SW 1271 (cell line): ENCODE measurements at places on chromosomes 6 and 20.

DNA sequence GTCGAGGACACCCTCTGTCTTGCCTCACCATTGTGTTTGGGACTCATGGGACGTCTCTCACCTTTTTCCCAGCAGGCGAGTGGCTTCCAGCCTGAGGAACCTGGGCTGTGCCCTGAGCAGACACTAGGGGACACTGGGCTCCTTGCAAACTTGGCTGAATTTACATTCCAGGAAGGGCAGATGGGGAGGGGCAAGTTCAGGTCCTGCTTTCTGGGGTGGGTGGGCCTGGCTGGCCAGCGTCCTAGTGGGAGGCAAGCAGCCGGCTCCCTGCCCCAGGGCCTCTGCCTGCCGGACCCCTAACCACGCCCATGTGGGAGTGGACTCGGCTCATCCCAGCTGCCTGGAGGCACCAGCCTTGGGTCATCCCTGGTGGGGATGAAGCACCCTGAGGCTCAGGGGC, 48.2 kb upstream of the MLN start:
- DNase-seq = peak; percentile 20

GRCh38 chr6:6905961-6906518, 201.7 kb upstream of the RREB1 start:
- no peak for DNase-seq

- no peak for DNase-seq
Observed at GRCh38 chr20:57473246-57474048, 51.5 kb downstream of the CTCFL start.

DNA sequence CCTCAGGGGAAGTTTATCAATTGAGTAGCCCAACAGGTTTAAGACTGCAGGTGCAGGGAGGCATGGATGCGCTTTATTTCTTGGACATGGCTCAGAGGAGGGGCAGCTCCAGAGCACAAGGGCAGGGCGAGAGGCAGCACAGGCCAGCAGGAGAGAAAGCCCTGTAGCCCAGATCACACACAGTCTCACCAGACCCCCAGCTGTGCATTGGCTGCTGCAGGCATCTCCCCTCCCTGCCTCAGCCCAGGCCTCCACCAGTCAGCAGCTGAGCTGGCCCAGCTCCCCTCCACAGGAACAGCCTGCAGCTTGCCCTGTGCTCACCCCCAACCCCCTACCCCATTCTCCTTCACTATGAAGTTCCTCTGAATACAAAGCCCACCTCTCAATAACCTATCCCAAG, 24.7 kb downstream of the MRPL14 start:
- DNase-seq = no peak

DNA sequence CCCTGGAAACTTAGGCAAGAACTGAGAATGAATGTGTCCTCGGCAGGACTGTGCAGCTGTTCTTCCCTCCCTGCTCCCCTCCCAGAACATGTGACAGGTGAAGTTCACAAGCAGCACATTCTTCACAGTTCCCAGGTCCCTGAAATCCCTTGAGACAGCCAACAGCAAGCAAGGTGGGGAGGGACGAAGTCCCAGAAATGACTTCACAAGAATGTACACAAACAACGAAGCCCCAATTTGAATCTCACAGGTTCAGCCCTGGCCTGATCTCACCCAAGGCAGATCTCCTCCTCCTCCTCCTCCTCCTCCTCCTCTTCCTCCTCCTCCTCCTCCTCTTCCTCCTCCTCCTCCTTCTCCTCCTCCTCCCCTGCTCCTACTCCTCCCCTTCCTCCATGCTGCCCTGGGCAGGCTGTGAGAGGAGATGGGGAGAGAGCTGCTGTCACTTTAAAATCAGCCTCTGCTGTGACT, 32.4 kb downstream of the WRNIP1 start:
- no peak for DNase-seq

- DNase-seq = no peak
Observed at GRCh38 chr6:46985943-46986342, 56.2 kb downstream of the ADGRF1 start.

DNA sequence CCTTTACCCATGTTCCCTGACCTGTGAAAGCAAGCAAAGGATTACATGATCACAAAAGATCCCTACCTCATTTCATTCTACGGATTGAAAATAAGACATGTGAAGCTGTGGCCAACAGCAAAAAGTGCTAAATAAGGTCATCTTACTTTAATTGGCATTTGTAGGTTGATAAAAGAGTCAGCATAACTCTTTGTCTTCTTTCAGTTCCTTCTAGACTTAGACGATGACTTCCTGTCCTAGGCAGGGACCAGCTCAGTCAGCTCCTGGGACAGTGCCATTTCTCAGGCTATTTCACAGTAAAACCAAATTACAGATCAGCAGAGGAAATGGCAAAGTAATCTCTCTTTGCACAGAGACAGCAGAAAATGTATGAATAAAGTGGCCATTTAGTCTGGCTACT, 480.7 kb downstream of the RFPL4B start:
- no peak for DNase-seq

DNA sequence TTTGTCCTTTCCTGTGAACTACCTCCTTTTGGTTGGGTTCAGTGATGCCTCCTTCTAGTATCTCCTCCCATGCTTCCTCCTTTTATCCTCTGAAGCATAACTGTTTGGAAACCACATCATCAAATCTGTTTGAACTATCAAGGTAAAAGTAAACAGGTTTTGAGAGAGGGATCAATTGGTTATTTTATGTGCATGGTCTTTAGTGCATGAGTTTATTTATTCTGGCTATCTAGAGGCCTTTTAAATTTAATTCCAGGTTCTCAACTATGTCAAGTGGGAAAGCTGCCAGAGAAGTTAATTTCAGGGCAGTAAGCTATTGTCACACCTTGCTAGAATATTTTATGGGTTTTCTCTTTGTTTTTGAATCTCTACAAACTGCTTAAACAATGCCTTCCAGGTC, 54.1 kb downstream of the WASF1 start:
- DNase-seq = no peak

GRCh38 chr6:146961831-146962230, 242.4 kb upstream of the STXBP5 start:
- no peak for DNase-seq

DNA sequence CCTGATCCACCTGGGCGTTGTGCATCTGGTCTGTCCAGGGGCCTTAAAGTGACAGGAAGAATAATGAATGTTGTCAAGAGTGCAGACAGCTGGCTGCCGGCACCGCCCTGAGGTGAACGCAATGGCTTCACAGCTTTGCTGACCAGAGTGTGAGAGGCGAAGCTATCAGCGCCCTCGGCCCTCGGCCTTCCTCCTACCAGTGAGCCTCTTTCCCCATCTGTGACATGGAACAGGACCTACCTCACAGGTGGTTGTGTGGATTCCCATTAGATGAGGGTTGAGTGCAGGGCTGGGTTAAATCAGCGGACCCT, 54.8 kb downstream of the CTCFL start:
- DNase-seq = no peak

DNA sequence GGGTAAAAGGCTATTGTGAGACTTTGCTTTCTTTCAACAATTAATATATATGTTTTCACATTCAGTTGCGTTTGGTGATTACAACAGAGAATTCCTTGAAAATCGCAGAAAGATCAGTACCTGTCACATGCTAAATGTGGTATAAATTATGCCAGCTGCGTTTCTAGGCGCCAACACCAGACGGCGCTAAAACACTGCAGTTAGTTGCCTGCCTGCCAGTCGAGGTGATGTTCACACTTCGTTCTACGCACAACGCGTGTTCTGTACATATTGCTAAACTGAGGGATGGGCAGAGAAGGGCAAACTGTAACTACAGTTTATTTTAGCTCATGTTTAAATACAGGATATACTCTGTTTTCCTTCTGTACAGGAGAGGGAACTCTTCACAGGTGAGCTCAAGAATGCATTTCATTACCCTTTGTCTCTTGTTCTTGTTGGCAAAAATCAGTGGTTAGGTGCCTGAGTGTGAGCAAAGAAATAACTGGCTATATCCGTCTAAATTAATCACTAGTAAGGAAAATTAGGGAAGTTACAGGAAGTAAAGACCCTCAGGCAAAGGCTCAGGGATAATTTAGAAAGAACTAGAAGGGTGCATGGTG, 100.1 kb upstream of the RGS17 start:
- DNase-seq = peak; percentile 24

DNA sequence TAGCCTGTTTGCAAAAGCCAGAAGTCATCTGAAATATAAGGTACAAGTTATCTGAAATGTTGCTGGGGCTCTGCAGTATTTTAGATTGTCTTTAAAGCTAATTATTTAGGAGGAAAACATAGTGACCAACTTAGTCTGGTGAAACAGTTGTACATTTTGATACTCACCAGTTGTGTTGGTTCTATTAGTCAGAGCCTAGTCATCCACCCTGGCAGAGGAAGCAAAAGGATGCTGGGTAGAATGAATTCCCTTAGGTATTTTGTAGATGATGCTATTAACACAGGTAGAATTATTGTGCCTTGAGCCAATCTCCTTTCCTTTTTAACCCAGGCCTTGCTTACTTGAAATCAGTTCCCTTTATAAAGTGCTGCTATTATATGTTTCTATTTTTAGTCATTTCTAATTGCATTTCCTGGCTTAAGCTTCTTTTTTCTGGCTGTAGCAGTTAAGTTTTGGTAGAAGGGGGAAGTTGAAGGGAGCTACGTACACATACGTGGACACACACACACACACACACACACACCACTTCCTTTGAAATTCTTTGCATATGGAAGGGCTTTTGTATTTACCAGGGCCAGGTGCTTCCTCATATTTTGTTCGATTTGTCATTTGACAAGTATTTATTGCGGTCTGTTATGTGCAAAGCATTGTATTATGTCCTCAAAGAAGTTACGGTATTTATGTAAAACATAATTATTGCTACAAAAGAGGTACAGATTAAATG, 82.4 kb downstream of the RTN4IP1 start:
- peak; percentile 55 for DNase-seq

DNA sequence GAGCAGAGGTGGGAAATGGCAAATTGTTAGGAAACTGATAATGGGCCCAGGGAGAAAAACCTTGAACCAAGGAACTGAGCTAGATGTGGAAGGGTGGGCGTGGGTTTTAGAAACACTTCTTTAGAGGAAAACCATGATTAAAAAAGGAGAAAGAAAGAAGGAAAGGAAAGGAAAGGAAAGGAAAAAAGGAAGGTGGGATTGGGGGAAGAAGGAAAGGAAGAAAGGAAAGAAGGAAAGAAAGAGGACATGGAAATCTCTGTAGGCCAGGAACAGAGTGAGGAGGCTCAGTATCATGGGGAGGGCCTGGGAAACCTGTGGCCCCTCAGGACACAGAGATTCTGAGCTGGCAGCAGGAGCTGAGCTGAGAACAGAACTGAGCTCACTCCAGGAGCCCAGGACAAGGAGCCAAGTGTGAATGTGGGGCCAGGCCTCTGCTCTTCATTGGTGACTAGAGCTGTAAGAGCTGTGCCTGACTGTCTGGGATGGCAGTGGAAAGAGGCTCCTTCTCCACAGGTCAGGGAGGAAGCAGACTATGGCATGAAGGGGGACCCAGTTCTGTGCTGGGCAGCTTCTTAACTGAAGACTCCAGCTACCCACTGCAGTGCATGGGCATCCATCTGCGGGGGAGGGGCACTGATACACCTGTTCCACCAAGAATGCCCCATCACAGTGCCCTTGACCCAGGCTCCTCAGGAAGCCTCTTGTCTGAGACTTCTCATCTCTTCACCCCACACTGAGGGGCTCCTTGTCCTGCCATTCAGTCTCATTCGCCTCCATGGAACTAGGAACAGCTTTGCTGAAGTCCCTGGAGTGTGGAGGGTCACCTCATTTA, 116.1 kb upstream of the BACH2 start:
- DNase-seq = no peak

DNA sequence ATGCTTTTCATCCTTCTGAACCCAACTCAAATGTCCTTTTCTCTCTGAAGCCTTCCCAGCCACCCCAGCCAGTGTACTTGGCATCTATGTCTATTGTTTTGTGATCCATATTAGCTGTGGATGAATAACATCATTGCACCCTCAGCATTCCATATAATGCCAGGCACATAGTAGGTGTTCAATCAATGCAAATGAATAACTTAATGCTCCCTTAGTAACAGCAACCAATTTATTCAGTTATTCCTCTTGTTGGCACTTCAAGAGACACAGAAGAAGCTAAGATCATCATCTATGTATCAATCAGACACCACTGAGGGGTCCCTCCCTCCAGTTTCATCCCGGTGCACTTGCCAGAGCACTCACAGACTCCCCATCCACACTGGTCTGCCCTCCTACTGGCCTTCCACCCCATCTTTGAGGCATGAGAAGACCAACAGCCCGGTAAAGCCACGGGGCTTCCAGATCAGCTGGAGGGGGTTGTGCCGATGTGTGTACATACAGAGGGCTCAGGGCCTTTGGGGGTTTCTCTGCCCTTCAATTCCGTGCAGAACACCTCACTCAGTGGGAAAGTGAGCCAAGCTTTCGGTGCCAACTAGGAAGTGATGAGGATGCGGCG, 2.4 kb upstream of the TAF8 start:
- no peak for DNase-seq

- no peak for DNase-seq
Observed at GRCh38 chr6:139982195-139982594, 607.7 kb upstream of the CITED2 start.

DNA sequence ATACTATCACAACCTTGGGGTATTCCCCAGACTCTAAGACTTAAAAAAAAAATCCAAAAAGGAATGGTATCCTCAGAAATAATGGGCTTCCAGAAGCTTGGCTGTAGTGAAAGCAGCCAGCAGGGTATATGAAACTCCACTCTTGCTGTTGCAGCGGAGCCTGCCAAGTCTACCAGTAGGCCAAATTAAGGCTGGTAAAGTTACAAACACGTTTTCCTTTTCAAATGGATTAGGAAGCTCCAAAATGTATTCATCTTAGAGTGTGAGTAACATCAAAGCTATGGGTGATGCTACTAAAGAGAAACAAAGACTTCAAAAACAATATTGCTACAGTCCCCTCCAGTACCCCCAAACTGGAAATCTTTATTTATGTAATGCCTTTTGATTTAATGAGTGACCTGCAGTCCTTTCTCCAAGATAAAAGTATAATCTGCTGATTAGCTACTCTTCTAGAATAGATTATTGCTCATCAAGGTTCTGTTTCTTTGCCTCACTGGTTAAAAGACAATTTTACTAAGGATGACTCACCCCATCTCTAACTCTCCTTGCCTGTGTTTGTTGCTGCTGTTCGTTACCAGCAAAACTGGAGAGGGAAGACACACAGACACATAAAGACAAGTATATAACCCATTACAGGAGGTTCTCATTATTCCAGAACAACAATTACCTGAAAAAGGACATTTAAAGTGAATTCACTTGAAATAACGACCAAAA, 84.9 kb downstream of the BTBD9 start:
- no peak for DNase-seq

GRCh38 chr20:37438464-37439222, 82.4 kb upstream of the NNAT start:
- no peak for DNase-seq

- no peak for DNase-seq
Observed at GRCh38 chr6:34723203-34723602, 26.6 kb upstream of the ILRUN start.

- DNase-seq = no peak
Observed at GRCh38 chr6:170130201-170130621, 160.7 kb downstream of the DLL1 start.
